ENCODE measurements at places on chromosomes 3 and 15. TPM values are rescaled to one million over a fixed set of nuclear protein-coding genes. Genes with fewer than 3 reads are reported as not detected.

Gene PLCH1
- not detected for polyA plus RNA-seq

Gene GHRL
- 0.16 TPM for polyA plus RNA-seq

Gene PLSCR2
- polyA plus RNA-seq = not detected

Gene MNS1
- not detected for polyA plus RNA-seq

- no peak for DNase-seq
These were observed 48.6 kb downstream of the WDR72 start for GRCh38 chr15:53710906-53711305.

DNA sequence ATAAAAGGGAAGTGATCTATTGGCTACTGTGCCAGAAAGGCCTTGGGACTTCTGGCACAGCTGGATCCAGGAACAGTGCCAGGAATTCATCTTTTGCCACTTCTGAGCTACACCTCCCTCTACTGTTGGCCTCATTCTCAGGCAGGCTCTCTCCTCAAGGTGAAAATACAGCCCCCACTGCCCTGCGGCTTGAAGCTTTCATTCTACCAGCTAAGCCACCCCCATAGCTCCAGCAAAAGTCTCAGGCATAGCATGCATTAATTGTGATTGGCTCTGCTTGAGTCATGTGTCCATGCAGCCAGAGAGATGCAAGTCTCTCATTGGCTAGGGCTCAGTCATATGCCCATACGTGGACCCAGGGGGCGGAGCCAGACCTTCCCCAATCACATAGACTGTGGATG is 142.4 kb downstream of the TPRA1 start:
- no peak for DNase-seq

DNA sequence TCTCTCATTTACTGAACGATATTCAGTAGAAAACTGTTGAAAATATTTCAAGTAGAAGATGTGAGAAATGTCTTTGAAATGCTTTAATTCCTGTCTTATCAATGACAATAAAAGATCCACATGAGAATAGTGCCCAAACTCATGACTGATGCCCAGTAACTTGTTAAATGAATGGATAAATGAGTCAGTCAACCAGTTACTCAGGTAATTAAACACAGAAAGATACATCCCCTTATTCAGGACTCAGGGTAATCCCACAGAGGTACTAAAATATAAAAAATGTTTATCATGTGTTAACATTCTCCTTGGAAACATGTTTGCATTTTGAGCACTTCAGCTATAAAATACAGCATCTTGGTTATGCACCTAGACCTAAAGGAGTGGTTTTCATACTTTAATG is 169.5 kb downstream of the MBNL1 start:
- DNase-seq = no peak

DNA sequence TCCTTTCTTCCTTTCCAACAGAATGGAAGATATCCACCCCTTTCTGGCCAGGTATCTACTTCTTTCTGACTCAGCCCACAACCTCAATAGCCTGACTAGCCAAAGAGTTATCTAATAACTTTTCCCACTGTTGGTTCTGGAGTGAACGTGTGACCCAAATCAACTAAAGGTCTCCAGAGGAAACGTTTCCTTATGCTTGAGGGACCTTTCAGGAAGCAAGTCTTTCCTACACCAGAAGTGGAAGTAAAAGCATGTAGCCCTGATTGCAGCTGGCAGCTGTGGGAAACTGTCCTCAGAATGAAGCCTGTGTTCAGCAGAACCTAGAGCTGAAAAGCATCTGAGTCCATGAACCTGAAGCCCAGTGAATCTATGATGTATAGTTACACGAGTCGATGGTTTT is 34.7 kb upstream of the PHLDB2 start:
- DNase-seq = no peak

GRCh38 chr3:122621112-122621511 is 43.7 kb downstream of the PARP15 start:
- no peak for DNase-seq

DNA sequence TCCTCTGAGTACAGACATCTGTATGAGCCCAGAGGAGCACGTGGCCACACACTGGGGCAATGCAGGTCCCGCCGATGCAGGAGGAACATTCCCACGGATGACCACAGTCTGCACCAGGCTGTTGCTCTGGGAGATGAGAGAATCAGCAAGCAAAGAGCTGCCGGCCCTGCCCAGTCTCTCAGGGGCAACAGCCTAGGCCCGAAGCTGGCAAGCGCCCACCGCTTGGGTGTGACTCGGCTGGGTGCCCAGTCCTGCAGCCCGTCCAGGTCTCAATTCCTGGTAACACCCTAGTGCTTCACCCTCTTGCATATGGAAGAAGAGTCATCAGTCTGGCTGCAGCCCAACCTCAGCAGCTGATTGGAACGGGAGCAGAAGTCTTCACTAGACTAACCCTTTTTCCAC is 153.7 kb upstream of the HES1 start:
- DNase-seq = no peak

- DNase-seq = no peak
These were observed 304.8 kb downstream of the CTNNB1 start for GRCh38 chr3:41503998-41504623.

DNA sequence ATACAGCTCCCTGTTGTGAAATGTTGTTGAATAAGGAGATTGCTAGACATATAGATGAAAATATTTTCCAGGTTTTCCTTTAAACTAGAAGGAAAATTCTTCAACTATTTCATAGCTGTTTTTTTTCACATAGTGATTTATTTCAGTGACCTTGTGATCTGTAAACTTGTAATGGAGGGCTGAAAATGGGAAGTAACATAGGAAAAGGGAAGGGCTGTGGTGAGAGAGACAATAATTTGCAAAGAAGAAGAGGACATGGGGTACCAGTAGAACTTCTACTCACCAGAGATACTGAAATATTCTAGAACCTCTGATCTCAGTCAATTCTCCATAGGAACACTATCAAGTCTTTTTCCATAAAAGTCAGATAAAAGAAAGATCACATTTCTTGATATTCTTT is 60.4 kb downstream of the PLS1 start:
- no peak for DNase-seq
